Suppressor macrophage treated with lipopolysaccharide for 1 hour (primary cell): ENCODE measurements at places on chromosomes 13 and 19.

GRCh38 chr13:47291107-47291656 is 394.3 kb upstream of the HTR2A start:
- DNase-seq, result no peak

- DNase-seq, result no peak
These were observed 4.2 kb downstream of the DPP9 start for GRCh38 chr19:4719499-4719866.

GRCh38 chr13:112424098-112424497 is 47.9 kb downstream of the SPACA7 start:
- DNase-seq, result no peak

DNA sequence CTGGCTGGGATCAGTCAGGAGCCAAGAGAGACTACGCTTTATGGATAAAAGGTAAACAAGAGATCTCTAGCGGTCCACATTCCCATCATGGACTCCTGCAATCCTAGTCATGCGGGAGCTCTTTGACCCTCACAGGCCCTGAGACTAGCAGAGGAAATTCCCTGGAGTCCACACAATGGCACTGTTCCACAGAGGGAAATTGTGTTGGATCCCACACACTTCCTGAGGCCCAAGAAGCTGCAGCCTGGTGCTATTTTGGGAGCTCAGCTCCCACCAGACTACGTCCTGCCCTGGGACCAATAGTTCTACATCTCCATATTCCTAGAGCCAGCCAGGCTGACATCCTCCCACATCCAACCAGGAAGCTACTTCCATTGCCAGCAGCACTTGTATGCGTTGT is 2358.4 kb downstream of the PCDH9 start:
- DNase-seq, result no peak
